ENCODE measurements at places on chromosomes 2 and 18. TPM values are rescaled to one million over a fixed set of nuclear protein-coding genes. Genes with fewer than 3 reads are reported as not detected.

HOXD8 gene
- polyA plus RNA-seq: 122 TPM

GALNT5 gene
- polyA plus RNA-seq: 0.06 TPM

IL1R2 gene
- polyA plus RNA-seq: 11.2 TPM

UGT1A9 gene
- 414 TPM for polyA plus RNA-seq

DNA sequence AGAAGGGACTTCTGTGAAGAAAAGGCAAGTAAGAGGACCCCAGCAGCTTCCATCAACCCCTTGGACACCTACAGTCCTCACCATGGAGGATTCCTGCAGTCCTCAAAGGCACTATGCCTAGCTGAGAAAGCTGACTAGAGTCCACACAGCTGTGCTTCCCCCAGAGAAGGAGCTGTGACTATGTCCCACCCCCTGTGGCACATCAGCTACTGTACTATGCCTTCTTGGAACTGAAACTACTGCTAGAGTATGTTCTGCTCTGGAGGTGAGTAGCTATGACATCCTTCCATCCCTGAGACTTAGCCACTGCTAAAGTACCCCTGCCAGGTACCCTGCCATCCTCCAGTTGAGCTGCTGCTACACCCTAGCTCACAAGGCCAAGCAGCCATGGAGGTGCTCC lies 690.2 kb upstream of the CHAC2 start:
- no peak for DNase-seq

COL5A2 gene
- 3.6 TPM for polyA plus RNA-seq

DNA sequence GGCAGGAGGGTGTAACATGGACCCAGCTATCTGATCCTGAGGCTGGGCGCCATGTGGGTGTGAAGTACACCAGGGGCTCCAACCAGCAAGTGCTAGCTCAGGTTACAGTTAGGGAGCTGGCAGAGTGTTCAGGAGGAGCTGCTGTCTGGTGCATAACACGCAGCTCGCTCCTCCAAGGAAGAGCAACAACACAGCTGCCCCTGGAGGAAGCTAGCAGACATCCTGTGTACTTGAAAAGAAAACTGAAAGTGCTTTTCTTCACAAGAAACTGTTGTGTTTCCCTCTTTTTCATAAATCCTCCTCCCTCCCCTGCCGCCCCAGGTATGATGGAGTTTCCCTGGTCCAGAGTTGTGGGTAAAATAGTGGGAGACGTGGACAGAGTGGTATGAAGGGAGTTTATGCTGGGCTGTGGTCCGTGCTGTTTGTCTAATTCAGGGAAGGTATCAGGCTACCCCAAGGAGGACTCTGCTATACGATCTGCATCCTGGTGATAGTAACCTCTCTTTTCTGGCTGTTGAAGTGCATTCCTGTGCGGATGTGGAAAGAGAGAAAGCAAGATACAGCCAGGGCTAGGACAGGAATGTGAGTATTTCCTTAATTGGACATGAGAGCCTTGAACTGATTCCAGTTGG lies 6.1 kb upstream of the LBH start:
- DNase-seq: no peak

GRCh38 chr2:215705771-215706361 lies 270.0 kb upstream of the FN1 start:
- DNase-seq: no peak

- no peak for DNase-seq
Observed at GRCh38 chr2:239605409-239605808, 204.6 kb upstream of the HDAC4 start.

- no peak for DNase-seq
Observed at GRCh38 chr2:16019617-16020351, 79.4 kb downstream of the MYCN start.

DNA sequence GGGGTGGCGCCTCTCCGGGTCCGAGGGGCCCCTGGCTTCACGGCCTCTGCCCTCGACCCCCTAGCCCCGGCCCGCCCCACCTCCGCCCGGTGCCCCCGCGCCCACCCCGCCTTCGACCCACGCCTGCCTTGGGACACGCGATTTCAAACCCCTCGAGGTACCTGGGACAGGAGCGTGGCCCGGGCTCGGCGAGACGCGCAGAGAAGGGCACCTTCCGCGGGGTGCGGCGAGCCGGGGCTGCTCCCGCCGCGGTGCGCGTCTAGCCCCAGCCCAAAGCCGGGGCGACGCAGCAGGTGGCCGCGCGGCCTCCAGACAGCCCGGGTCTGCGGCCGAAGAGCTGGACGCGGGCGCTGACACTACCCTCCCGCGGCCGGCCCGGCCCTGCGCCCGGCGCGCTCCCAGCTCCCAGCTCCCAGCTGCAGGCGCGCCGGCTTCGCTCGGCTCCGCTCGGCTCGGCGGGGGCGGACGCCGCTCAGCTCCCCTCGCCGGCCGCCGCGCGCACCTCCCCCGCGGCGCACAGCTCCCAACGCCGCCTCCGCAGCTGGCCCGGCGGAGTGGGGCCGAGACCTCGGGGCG lies at the start of gene CRACDL:
CRACDL (minus strand) TSS at position 449 of the 576 bp plus-strand sequence. CDS start 89,425 bp downstream, outside the sequence.
- DNase-seq: peak; percentile 57

- no peak for DNase-seq
Observed at GRCh38 chr2:108588070-108588668, 53.9 kb downstream of the LIMS1 start.

LAMA3 gene
- 4.4 TPM for polyA plus RNA-seq

GRCh38 chr2:64918220-64918886 lies 70.8 kb upstream of the SLC1A4 start:
- no peak for DNase-seq

UGP2 gene
- 118 TPM for polyA plus RNA-seq

DNA sequence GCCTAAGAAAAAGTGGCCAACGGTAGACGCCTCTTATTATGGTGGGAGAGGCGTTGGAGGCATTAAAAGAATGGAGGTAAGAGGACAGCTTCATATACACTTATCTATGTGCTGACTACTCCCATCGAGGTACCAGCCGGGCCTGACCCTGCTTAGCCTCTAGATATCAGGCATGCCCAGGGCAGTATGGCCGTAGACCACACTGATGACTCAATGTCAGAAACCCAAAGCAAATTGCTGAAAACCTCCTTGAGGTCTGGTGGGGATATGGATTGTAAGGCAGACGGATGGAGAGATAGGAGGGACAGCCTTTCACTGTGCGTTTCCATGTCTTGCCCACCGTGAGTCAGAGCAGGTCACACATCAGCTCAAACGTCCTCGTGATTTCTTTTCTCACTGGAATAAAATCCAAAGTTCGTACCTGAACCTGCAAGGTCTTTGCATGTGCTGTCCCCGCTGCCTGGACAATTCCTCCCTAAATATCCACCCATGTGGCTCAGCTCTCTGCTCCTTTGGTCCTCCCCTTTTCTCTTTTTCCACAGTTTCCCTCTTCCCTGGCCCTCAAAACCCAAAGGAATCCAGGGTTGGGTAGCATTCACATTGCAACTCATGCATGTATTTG lies 168.9 kb downstream of the ANTXR1 start:
- DNase-seq: no peak

DNA sequence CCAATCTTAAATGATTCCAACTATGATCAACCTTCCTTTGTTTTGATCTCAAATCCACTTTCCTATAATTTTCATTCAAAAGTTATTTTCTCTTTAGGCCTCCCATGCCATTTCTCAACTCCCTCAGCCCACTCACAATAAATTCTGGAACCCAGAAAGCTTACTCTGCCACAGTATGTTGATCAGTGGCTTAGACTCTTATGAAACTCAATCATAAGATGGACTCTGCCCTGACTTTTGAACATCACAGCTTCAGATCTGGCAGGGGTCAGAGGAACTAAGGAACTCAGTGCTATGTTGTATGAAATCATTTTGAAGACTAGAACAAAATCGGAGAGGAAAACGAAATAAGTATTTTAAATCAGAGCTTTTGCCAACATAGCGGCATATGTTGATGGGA lies 59.8 kb upstream of the LGALSL start:
- no peak for DNase-seq

DNA sequence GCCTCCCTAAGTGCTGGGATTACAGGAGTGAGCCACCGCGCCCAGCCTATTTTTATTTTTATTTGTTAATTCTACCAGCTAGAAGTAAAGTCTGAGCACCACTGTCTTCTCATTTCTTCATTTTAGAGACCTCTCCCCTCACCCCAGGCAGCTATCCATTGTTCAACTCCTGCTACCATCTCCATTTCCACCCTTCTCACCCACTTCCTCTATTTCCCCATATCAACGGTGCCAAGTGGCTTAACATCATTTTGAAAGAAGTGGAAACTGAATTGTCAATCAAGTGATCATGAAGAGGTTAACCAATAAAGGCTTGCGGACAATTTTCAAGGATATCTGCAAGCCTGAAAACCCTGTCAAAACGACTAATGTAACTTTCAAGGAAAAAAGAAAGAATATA lies 323.1 kb downstream of the NBAS start:
- no peak for DNase-seq

- DNase-seq: no peak
Observed at GRCh38 chr2:226891780-226892590, 56.1 kb downstream of the RHBDD1 start.

HRH4 gene
- polyA plus RNA-seq: not detected

DSEL gene
- polyA plus RNA-seq: 1.9 TPM

DNA sequence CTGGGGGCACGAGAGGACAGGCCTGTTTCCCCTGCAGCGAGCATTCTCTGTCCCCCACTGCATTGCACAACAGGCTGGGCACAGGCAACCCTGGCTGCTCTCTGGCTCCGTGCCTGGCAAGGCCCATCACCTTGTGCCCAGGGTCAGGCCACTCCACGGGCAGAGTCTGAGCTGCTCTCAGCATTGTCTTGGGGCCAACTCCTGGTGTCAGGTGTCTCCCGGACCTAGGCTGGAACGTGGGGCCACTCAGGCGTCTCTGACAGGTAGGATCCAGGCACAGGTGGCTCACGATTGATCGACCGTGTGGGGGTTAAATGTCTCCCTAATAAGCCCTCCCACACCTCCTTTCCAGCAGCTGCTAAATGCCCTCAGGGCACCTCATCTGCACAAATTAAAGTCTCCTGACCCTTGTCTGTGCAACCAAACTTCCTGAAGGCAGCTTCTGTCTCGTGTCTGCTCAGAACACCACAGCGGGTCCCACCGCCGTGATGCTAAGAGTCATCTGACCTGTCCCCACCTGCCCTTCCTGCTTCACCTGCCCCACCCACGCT lies 66.6 kb upstream of the GPC1 start:
- DNase-seq: peak; percentile 82

- no peak for DNase-seq
Observed at GRCh38 chr2:138601458-138602165, 100.0 kb downstream of the SPOPL start.

GRCh38 chr2:204468746-204469429 lies 76.4 kb upstream of the PARD3B start:
- no peak for DNase-seq

DNA sequence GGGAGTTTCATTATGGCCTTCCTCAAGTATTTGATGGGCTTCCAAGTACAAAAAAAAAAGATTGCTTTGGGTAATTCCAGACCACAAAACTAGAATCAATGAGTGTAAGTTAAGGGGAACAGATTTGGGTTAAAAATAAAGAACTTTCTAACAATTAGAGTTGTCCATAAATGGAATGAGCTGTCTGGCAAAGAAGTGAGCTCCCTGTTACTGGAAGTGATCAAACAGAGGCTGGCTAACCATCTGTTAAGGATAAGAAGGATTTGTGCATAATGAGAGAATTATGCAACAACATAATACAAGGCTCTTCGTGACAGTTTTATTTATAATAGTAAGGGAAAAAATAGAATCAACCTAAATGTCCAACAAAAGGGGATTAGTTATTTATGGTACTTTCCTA lies 44.6 kb upstream of the ACVR1 start:
- DNase-seq: no peak

- DNase-seq: no peak
Observed at GRCh38 chr2:168884975-168885374, 5.3 kb downstream of the SPC25 start.

DNA sequence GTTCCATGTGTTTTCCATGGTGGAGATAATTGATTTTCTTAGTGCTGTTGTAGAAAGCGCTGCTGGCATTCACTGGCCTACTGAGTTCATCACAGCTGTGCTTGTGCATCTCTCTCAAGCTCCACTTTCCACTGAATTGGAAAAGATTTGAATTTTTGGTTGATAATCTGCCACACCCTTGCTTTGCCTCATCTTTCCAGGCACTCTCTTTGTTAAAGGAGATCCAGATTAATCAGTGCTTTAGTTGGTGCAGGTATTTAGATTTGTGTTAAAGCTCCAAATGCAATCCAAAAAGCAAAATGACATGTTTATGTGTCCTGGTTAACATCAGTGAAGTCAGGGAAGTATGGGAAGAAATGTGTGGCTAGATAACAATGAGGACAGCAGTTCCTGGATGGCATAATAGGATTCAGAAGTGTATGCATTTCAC lies 2.7 kb upstream of the COL3A1 start:
- DNase-seq: no peak

GRCh38 chr18:38307914-38308313 lies 742.3 kb upstream of the CELF4 start:
- DNase-seq: no peak

- peak; percentile 55 for DNase-seq
Observed at GRCh38 chr18:48136051-48136826, 205.8 kb upstream of the SMAD2 start.

GGCX gene
- 27.8 TPM for polyA plus RNA-seq

DNA sequence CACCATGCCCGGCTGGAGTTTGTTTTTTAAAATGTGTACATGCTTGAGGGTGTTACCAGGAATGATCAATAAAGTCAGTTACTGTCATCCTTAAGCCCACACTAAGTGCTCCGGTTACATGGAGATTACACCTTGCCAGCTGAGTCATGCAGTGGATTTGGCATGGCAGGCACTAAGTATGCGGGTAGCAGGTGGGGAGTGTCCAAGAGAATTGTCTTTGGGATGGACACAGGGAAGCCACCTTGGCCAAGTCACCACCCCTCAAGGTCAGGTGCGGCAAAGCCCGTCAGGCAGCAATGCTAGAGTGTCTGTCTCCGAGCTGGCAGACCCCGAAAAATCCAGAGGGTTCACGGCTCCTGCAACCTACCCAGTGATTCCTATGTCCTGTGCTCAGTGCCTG lies 54.8 kb downstream of the GBX2 start:
- DNase-seq: no peak

GRCh38 chr2:234861841-234862735 lies 89.7 kb upstream of the SH3BP4 start:
- DNase-seq: peak; percentile 57

All from kidney (tissue), 22 donors.